ENCODE measurements at places on chromosomes 2 and 18. TPM values are rescaled to one million over a fixed set of nuclear protein-coding genes. Genes with fewer than 3 reads are reported as not detected.

- DNase-seq = no peak
Measured at GRCh38 chr2:229731916-229732315, 17.6 kb upstream of the DNER start.

- DNase-seq = no peak
Measured at GRCh38 chr2:169705927-169706326, 11.7 kb downstream of the PHOSPHO2 start.

DNA sequence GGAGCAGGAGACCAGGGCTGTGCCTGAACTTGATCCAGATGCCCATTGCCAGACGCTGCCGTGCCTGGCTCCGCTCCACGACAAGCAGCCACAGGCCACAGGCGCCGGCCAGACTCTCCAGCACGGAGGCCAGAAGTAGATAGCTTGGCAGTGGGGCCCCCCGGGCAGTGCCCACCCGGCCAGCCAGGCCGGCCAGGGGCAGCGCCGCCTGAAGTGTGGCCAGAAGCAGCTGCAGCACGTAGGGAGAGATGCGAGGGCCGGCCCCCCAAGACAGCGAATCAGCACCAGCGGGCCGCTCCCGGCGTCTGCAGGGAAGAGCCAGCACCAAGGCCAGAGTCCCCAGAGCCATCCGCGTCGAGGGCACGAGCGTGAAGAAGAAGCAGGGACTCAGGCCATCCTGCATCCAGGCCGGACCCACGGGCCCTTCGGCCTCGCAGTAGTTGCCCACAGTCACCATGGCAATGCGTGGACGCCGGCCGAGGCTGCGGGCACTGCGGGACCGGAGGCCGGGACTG, 484 bp downstream of the ABCB6 start:
- peak; percentile 85 for DNase-seq

- DNase-seq = no peak
Measured at GRCh38 chr2:183253441-183254130, 129.3 kb downstream of the NUP35 start.

DNA sequence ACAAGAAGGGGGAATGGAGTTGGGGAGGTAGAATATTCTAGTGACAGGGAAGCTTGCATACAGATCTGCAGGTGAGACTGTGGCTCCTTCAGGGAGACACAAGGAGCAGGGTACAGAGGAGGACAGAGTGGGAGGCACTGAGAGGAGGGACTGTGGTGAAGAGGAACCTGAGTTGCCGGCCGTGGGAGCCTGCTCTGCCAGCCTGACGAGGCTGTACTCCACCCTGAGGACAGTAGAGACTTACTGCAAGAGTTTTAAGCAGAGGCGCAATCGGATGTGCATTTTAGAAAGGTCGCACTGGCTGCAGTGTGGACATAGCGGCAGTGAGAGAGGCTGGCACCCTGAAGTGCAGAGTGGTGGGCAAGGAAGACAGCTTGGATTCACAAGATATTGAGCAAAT, 185.8 kb downstream of the GFPT1 start:
- DNase-seq = no peak

GRCh38 chr2:222102575-222103349, 196.0 kb downstream of the PAX3 start:
- peak; percentile 3 for DNase-seq

GRCh38 chr18:49811151-49811938, 2.0 kb downstream of the ACAA2 start:
- no peak for DNase-seq

GRCh38 chr2:65688141-65688886, 255.9 kb upstream of the SPRED2 start:
- DNase-seq = no peak

DNA sequence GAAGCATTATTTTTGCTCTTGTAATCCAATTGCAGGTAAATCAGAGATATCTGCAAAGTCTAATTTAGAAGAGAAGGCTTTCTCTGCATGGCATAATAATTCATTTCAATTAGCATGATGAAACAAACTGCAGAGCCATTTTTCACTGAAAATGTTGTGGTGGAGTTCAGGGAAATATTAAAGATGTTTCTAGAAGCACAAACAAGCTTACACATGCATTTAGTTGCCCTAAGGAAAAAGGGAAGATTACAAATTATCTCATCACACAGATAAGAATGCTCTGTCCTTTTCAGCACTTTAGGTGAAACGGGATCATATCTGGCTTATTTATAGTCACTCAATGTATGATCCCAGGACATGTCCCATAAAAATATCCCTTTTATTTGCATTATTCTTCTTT, 252.1 kb upstream of the TANK start:
- DNase-seq = no peak

GRCh38 chr2:135066710-135067109, 14.6 kb downstream of the RAB3GAP1 start:
- DNase-seq = no peak

DNA sequence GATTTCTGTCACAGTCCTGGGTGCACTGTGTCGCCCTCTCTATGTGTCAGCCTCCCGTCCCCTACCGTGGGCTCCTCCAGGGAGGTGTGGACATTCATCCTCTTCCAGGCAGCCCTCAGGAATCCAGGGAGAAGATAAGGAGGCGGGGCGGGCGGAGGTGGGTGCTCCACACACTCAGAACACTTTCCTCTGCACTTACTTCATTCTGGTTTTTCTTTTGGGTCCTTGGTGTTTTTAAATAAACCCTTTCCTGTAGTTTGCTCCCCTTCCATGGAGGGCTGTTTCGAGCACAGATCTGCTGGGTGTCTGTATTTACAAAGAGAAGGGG, 183.9 kb downstream of the FAM210A start:
- DNase-seq = no peak

DNA sequence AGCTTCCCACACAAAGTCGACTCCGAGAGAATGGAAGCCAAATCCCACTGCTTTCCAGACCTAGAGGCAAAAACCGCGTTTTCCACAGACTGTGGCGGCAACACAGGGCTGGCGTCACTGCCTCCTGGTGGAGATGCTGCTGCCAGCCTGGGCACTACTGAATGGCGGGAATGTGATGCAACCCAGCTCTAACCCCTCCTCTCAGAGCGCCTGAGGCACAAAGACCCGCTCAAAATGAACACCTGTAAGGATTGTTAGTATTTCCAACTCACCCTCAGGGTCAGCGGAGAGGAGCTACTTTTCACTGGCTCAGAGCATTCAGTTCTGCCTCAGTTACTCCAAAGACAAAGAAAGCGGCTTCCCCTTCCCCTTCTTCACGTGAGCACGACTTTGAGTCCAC, 548.0 kb upstream of the SALL3 start:
- no peak for DNase-seq

- DNase-seq = no peak
Measured at GRCh38 chr2:15494877-15495276, 66.3 kb downstream of the NBAS start.

GRCh38 chr18:2602844-2603243, 31.5 kb downstream of the NDC80 start:
- DNase-seq = no peak

DNA sequence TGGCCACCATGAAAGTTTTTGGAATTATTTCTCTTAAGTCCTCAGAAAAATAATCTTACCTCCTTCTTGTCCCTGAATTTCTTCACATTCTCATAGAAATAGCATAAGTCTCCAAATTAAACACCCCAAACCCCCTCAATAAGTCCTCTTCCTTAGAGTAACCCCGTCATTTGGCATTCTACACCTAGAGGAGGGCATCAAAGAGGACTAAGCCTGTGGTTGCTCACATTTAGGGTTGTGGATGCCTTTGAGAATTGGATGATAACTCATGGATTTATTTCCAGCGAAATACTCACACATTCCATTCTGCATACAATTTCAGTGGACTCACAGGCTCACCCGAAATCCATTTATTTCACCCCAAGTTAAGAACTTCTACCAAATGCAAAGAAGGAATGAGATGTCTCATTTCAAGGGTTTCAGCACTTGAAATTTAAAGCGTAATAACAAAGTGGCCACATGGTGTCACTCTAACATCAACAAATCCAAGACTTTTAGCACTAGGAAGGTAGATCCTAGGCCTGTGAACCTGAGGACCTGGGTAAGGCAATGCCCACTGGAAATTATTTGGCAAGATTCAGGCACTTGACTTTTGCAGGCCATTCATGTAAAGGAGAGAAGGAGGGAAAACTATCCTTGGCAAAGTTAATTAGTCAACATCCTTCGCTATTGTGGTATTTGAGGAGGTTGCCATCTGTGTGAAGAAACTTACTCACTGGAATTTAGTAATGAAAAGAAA, 24.6 kb downstream of the DYTN start:
- peak; percentile 31 for DNase-seq

- DNase-seq = peak; percentile 28
Measured at GRCh38 chr2:159206736-159207380, 79.6 kb downstream of the WDSUB1 start.

DNA sequence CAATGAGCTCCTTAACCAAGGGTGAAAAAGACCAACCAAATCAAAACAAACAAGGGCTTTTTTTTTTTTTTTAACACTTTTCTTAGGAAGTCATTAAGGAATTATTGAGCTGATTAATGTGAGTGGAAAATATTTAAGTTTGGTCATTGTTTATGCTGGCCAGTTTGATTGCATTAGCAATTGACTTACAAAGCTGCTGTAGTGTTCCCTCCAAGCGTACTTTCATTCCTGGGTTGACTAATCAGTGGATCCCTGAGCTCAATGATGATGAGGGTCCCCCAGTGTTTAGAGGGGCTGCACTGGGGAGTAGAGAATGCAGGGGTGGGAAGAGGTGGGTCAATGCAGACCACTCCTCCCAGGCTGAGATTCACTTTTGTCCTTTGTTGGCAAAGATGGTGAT, 119.3 kb downstream of the PRKCE start:
- peak; percentile 33 for DNase-seq

DNA sequence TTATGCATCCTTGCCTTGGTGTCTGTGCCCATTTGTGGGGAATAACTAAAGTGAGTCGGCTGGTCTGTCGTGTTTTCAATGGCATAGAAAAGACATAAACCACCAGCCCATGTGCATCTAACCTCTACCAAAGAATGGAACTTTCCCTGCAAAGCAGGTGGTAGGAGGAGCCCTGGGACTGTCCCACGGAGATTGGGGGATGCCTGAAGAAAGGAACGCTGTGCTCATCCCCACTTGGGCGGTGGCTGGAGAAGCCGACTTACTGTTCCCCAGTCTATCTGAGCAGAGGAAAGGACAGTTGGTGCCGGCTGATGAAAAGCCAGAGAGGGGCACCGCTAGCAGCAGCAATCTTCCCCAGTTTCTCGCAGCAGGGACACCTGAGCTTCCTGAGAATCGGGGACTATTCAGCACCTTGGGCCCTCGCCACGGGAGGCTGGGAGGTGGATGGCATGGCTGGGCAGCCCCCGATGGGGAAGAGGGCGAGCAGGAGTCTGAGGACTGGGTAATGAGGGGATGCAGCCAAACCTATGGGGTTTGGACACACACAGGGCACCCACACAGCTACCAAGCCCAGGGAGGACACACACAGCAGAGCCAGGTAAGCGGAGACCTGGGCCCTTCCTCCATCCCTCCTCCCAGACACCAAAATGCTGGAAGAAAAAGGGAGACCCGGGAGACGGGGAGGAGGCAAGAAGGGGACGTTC, 53.7 kb upstream of the AGAP1 start:
- no peak for DNase-seq

GRCh38 chr2:71261534-71261933, 34.6 kb upstream of the PAIP2B start:
- DNase-seq = no peak

- no peak for DNase-seq
Measured at GRCh38 chr18:46566111-46566510, 90.9 kb downstream of the LOXHD1 start.

DNA sequence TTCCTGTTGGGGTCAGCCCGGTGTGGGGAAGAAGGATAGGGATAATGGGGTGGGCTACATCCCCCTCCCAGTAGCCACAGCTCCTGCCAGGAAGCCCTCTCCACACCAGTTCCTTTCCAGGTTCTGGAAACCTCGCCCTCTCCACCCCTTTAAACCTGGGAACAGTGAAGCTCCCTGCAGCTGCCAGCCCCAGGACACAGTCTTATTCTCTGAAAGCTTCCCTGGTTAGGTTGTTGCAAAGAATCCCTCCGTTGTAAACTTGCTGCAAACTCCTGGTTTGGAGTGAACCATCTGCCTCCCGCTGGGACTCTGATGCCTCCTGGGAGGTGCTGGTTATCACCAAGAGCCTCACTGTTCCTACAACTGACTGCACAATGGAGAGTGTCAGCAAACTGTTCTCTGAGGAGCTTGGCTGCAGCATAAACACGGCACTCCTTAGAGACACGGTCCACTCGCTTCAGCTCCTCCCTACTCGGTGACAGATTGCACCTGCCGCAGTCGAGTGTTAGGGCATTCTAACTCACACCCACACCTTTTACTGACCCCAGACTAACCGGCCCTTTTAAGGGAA, 261.8 kb upstream of the RAB6C start:
- peak; percentile 87 for DNase-seq

DNA sequence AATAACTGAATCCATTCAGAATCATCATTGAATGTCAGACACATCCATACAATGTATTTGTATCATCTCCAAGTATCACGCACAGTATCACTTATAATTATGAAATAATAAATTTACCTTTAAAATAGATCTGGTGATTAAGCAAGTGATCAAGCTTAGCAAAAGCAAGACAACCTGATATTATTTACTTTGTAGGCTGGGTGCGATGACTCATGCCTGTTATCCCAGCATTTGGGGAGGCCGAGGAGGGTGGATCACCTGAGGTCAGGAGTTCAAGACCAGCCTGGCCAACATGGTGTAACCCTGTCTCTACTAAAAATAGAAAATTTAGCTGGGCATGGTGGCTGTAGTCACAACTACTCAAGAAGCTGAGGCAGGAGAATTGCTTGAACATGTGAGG, 421.0 kb upstream of the NETO1 start:
- no peak for DNase-seq

GRCh38 chr2:12046641-12047040, 300.2 kb downstream of the LPIN1 start:
- DNase-seq = no peak

DNA sequence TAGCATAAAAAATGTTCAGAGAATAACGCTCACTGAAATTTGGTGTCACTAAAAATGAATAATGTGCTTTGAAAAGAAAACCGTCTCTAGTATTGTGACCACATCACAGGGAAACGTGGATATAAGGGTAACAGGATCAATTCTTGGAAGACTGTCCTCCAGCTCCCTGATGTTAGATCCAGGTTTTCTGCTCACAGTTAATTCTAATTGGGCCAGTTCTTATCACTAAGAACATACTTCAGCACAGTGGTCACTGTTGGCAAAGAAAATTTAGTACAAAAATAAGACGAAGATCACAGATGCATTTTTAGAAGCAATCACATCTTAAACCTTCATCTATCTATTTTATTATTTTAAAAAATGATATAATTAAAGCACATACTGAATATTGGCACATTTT, 57.0 kb upstream of the CD226 start:
- no peak for DNase-seq

GRCh38 chr18:41022484-41022883, 932.5 kb upstream of the PIK3C3 start:
- no peak for DNase-seq

GRCh38 chr2:8455236-8456150, 226.4 kb upstream of the ID2 start:
- DNase-seq = no peak

Gene FLACC1
- not detected for polyA plus RNA-seq

Gene GDF7
- polyA plus RNA-seq = 1.8 TPM

Gene UGT1A10
- polyA plus RNA-seq = 6.6 TPM

Gene NEU4
- 2.8 TPM for polyA plus RNA-seq

Gene L3MBTL4
- polyA plus RNA-seq = 3.9 TPM

Gene DRC1
- not detected for polyA plus RNA-seq

Gene GRB14
- polyA plus RNA-seq = 71.3 TPM

Gene DSG4
- not detected for polyA plus RNA-seq

Data from kidney (tissue), 22 donors.